ENCODE measurements at places on chromosomes 16 and 17. TPM values are rescaled to one million over a fixed set of nuclear protein-coding genes. Genes with fewer than 3 reads are reported as not detected.

- no peak for DNase-seq
Measured at GRCh38 chr17:40464392-40464855, 21.2 kb downstream of the IGFBP4 start.

DNA sequence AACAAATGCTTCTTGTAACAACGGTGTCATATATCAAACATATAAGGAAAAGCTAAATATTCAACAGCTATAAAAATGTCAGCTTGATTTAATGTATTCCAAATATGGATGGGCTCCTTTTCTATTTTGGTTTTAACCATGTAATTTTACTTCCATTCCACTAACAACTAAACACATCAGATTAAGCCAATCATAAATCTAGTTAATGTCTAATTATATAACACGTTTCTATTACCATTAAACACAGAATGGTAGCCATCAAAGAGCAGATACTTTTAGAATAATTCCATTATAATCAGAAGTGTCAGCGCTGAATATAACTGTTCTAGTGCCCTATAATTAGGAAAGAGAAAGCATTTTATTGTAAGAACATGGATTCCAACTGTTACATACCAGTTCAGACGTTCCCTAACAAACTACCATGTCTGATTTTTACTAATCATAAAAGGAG is 10.0 kb downstream of the CMC2 start:
- no peak for DNase-seq

The C17orf67 gene
- total RNA-seq, result 1.4 TPM

The ZC3H7A gene
- total RNA-seq, result 32.2 TPM

The KRTAP9-2 gene
- not detected for total RNA-seq

The KRT36 gene
- total RNA-seq, result not detected

The OTOA gene
- total RNA-seq, result not detected

DNA sequence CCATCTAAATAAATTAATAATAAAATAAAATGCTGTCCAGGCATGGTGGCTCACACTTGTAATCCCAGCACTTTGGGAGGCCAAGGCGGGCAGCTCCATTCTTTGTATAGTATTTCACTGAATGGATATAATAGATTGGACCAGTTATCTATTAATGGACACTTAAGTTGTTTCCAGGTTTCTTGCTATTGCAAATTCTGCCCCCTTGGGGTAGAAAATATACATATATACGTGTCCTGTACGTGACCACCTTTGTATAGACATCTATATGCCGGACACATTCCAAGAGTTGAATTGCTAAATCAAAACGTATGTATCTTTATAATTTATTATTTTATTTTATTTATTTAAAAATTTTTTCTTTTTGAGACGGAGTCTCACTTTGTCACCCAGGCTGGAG is 3.9 kb upstream of the EXOC7 start:
- DNase-seq, result no peak

DNA sequence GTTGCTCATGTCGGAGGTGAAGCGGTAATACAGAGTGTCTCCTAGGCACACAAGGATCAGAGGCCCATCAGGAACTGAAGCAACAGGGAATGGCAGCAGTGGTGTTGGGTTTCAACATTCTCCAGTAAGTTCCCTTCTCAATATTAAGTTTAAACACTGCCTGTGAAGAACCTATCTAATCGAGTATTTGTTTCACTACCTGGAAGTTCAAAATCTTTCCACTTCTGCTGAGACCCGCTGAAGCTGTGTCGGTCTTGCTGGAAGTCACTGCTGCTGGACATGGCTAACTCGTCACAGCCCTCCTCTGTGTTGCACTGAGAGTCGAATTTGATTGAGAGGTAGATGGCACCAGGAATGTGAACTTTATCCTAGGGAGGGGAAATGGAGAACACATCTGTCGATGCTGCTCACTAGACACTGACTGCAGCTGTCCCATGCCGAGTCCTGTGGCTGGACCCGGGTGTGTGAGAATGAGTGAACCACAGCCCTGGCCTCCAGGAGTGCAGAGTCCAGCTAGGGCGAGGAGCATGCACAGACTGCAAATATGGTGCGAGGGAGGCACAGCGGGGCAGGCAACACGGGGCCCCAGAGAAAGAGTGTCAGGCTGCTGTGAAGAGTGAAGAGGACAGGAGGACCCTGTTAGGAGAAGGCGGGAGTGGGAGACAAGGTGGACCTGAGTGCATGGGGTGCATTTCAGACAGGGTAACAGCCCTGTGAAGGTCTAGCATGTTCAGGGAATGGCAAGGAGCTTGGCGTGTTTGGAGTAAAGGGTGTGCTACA is 50.1 kb upstream of the ATP2A3 start:
- no peak for DNase-seq

GRCh38 chr17:77127735-77128361 is 12.9 kb upstream of the SEC14L1 start:
- no peak for DNase-seq

- no peak for DNase-seq
Measured at GRCh38 chr17:60391471-60392041, 377 bp downstream of the USP32 start.

The HS3ST6 gene
- not detected for total RNA-seq

DNA sequence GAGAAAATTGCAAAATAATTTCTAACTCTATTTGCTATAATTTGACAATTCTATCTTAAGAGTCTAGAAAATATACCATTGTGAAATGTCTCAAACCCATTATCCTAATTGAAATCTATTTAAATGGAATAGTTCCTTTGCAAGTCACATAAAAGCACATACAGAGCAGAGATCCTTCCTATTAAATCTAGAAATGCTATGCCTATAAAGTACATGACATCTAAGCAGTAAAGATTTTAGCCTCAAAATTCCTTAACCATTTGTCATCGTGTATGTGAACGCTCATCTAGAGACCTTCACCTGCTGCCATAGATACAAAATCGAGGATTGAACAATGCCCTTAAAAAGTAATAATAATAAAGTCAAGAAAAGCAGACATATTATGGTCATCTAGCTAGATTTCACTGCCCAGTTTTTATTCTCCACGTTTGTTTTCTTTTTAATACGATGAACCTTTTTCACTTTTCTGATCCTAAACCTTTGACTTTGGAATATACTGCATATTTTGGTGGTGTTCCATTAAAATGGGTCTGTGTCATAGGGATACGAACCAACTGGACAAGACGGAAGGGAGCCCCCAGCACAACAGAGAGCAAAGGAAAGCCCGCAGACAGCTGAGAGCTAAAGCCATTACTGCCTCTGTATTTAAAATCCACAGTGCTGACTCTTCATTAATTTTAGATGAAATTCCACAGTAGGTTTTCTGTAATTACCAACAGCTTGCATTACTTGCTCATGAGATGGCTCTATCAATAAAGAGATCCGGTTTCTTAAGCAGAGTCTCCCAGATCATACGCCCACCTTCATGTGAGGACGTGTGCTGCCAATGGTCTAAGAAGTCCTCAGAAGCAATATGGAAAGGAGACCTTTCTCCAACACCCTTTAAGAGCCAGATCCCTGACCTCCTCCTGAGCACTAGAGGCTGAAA is 17.6 kb downstream of the TEX2 start:
- no peak for DNase-seq

DNA sequence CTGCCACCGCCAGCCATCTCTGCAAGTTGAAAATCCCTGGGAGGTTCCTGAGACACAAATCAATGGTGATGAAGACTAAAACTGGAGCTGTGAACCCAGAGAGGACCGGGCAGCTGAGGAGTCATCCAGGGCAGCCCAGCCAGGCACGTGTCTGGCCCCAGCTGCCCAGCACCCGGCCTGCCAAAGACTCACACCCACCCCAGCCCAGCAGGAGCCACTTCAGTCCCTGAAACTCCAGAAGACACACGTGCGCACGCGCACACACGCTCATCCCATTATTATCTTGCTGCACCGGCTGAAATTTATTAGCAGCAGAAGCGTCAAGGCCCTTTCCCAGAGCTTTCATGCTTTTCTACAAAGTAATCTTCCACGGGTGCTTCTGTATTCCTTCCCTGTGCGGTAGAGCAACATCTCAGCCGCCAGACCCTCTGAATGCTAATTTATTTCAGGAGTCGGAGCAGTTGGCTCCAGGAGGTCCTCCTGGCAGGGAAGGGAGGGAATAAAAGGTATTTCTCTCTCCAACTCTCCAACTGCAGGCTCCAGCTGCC is 59.8 kb upstream of the RBFOX3 start:
- no peak for DNase-seq

GRCh38 chr16:23856251-23856709 is 20.5 kb downstream of the PRKCB start:
- no peak for DNase-seq

The PLLP gene
- total RNA-seq, result 8.4 TPM

DNA sequence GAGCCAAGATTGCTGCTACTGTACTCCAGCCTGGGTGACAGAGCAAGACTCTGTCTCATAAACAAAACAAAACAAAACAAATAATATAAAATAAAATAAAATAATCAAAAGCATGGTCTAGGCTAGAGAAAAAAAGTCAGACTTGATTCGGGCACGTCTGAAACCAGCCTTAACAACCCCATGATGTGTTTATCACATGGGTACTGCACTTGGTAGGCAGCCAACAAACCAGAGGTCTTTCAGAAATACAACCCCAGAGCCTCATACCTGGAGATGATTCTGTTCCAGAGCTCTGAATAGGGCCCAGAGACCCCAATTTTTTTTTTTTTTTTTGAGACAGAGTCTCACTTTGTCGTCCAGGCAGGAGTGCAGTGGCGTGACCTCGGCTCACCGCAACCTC is 9.6 kb upstream of the HAPSTR1 start:
- no peak for DNase-seq

DNA sequence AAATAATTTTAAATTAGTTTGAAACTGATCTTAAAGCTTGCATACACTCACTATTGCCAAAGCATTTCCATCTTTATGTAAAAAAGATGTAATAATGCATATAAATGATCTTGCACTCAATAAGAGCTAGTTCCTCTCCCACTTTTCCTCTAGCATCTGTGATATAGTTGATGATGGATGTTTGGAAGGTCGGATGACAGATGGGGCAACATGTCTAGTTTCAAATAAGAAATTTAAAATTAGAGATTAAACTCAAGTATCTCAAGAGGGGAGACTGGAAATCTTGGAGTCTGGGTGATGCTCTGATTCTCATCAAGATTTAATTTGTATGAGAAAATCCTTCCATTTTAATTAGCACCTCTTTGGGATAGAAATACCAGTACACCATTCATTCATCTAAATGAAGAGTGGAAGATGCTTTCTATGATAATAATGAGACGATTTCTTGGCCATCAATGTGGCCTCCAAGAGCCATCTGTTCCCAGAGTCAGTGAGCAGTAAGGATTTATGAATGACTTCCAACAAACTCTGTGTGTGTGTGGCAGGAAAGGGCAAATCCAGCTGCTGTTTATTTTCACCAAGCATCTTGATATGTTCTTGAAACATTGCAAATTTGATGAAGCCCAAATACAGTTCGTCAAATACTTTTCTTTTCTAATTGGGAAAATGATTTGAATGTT is 616.3 kb upstream of the CDH8 start:
- DNase-seq, result no peak

- no peak for DNase-seq
Measured at GRCh38 chr17:50051082-50051576, 4.8 kb upstream of the ITGA3 start.

GRCh38 chr16:51573191-51573590 is 422.1 kb upstream of the SALL1 start:
- DNase-seq, result no peak

DNA sequence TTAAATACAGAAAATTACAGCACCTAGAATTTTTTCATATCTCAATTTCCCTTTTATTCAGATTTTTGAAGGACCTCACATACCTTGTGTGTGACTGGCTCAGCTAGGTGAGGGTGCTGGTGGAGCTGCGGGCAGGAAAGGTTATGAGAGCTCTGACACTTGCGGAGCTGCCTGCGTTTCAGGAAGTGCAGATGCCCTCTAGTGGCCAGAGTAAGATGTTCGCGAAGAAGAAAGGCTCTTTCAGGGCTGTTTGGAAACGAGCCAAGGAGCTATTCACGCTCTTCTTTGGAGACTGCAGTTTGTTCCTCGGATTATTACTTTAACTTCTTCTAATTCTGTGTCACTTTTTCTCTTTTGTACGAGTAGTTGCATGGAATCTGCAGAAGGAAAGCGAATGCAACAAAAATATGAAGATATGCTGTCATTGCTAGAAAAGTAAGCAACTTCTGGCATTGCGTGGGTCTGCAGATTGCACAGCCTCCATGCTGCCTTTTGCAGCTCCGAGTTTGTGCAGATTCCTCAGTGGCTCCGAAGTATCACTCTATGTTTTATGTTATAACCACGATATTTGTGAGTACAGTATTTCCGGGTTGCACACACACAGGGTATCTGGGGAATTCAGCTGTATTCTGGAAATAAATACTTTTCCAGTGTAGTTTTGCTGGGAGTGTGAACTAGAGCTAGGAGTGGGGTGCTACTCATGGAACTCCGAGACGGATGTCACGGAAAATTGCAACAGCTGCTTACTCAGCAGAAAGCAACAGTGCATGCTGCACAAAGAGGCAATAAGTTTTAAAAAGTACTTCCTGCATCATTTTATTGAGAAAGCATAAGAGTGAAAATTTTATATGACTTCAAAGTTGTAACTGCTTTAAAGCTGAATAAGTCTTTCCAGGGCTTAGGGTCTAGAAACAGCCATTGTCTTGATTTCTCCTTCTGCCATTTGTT is 46.3 kb downstream of the DNAH9 start:
- no peak for DNase-seq

DNA sequence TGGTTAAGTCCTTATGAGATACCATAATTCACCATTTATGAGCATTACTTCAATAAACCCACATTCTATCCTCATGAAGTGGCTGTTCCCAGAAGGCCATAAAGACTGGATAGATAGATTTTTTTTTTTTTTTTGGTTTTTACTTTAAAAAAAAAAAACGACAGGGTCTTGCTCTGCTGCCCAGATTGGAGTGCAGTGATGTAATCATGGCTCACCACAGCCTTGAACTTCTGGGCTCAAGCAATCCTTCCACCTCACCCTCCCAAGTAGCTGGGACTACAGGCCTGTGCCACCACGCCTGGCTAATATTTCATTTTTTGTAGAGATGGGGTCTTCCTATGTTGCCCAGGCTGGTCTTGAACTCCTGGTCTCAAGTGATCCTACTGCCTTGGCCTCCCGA is 102.3 kb downstream of the XYLT1 start:
- DNase-seq, result no peak
